ENCODE measurements at places on chromosomes 7 and 10. TPM values are rescaled to one million over a fixed set of nuclear protein-coding genes. Genes with fewer than 3 reads are reported as not detected.

The EN2 gene
- not detected for total RNA-seq

The CPN1 gene
- total RNA-seq, result not detected

The RET gene
- total RNA-seq, result 0.79 TPM

GRCh38 chr10:77421591-77421990 lies 216.0 kb downstream of the KCNMA1 start:
- DNase-seq, result no peak

- DNase-seq, result no peak
Observed at GRCh38 chr7:140694592-140694991, 1.9 kb upstream of the NDUFB2 start.

GRCh38 chr10:95756041-95756761 lies at the start of gene ENTPD1:
TSS of gene ENTPD1 (plus strand) at chr10:95756163. CDS start at chr10:95756240, 77 bp downstream.
- no peak for DNase-seq

The MMP21 gene
- total RNA-seq, result not detected

- peak; percentile 29 for DNase-seq
Observed at GRCh38 chr10:930625-931325, 730 bp downstream of the LARP4B start.

The EPHA1 gene
- total RNA-seq, result 0.96 TPM

The PRXL2A gene
- 24.3 TPM for total RNA-seq

DNA sequence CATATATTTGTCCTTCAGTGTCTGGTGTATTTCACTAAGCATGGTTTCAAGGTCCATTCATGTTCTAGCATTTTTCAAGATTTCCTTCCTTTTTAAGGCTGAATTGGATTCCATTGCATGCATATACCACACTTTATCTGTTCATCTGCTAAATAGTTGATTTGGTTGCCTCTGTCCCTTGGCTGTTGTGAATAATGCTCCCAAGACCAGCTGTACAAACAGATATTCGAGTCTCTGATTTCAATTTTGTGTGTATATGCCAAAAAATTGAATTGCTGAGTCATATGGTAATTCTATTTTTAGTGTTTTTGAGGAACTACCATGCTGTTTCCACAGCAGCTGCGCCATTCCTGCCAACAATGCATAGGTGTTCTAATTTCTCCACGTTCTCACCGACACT lies 216.4 kb downstream of the NRG3 start:
- DNase-seq, result no peak

DNA sequence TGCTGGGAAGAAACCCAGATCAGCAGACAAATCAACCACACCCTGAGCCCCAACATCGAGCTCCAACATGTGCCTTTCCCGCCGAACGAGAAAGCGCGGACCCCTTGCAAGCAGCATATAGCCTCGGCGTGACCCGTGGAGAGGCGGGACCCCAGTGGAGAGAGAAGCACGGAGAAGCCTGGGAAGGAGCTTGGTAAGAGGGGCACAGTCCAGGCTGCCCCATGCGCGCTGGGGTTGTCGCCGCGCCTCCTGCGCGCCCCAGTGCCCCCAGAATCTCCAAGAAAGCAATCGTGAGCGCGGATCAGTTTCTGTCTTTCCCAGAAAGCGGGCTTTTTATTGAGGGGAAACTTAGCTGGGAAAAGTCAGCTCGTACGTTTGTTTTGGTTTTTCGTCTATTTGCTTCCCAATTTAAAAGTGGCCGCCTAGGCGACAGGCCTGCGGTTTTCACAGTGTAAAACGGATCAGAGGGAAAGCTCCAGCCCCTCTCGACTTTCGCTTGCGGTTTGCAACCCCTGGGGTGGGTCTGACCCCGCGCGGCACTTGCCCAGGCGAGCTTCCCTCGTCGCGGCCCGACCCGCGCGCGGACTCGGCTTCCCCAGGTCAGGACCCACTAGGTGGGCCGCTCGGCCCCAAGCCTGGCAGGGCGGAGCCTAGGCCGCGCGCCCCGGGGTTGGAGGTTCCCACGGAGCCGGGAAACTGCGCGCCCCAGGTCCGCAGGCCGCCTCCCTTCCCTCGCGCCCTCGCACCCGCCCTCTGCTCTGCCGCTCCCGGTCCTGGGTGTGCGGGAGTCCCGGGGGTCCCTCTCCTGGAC lies 31.1 kb downstream of the SKIDA1 start:
- DNase-seq, result no peak

The BMPER gene
- 4.4 TPM for total RNA-seq

The ZSCAN25 gene
- 14.6 TPM for total RNA-seq

Measured in astrocyte (in vitro differentiated cells and primary cell).